8988T (cell line): ENCODE measurements at places on chromosomes 1 and 21.
A peak's percentile ranks its signal among the peaks of the same experiment; 100 is the strongest.

DNA sequence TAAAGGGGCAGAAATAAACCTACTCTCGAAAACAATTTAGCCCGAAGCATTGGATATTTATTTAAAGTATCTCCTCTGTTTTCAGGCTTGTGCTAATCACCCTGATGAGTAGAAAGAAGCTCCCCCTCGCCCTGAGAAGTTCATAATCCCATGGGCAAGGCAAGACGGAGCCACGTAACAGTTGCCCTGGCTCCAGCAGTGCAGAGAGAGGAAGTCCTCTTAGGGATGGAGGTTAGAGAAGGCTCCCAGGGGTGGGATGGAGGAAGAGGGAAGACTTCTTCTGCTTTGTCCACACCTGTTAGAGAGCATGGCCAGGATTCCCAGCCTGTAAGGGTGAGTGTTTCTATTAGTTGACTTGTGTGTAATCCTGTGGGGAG is 3.4 kb upstream of the GPR25 start:
- no peak for DNase-seq

- no peak for DNase-seq
These were observed 710.2 kb downstream of the AMY1C start for GRCh38 chr1:104459886-104460285.

DNA sequence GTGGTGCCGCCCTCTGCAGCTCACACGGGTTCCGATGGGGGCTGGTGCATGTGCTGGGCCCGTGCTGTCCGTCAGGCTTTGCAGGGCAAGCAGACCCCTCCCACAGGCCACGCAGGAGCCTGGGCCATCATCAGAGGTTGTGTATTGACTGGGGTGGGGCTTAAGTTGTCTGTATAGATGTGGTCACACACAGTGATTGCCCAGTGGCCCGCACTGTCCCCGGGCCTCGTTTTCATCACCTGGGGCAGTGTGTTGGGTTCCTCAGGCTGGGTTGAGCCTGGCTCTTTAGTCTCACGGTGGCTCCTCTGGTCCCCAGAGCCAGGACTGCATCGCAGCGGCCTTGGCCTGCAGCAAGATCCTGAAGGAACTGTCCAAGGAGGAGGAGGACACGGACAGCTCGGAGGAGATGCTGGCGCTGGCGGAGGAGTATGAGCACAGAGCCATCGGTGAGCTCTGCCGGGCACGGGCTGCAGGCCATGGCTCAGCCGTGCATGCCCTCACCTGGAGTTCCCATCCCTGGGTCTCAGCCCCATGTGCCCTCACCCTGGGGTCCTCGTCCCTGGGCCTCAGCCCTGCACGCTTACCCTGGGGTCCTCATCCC is 44.1 kb downstream of the TRPM2 start:
- no peak for DNase-seq

DNA sequence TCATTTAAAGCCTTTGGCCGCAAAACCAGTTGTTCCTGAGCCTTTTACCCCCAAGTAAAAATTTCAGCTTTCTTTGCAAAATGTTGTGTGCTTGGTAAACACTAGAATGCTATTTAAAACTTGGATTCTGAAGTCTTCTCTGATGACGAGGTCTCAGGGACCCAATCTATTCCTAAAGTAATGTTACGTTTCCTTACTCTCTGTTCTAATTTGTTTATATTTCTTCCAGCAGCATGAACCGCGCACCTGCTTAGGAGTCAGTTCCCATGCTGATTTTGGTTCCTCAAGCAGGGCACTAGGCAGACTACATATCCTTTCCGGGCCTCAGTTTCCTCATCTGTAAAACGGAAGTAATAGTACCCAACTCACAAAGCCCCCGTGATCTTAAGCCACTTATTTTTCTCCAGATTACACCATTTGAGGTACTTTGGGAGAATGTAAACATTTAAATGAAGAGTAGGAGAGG is 969 bp upstream of the ALDH4A1 start:
- no peak for DNase-seq

DNA sequence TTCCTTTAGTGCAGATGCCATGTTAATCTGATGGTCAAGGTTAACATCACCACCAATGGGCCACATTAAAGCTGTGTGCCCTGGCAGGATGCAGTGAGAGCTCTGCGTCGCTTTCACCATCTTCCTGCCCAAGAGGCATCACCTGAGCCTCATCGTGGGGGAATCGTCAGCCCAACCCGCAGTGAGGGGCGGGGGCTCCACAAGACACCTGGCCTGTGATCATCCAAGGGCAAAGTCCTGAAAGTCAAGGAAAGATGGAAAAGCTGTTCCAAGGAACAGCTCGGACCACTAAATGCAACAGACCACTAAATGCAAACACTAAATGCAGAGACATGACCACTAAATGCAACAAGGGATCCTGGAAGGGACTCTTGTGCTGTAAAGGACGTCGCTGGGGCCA is 49.9 kb downstream of the WDR4 start:
- no peak for DNase-seq

GRCh38 chr1:38005195-38006007 is at the start of gene FHL3:
Gene FHL3, minus strand, starts transcription at chr1:38005514. Its CDS starts 6,102 bp downstream, at chr1:37999412.
- peak; percentile 44 for DNase-seq

DNA sequence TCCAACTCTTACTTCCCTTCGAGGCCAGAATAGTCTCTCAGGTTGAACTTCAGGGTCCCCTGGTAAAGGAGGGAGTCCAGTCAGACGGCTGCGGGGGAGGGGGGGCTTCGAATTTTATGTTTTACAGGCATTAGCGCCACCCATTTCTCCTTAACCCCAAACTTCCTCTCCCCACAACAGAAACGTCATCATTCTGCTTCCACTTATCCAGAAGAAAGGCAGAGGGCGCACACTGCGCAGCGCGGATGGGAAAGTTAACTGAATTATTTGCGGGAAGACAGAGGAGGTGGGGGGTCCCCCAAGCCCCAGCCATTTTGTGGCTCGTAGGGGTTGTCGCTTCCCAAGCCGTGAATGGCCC is 529 bp upstream of the PRMT2 start:
- DNase-seq: no peak

GRCh38 chr1:5959667-5960230 is 32.5 kb downstream of the NPHP4 start:
- no peak for DNase-seq

DNA sequence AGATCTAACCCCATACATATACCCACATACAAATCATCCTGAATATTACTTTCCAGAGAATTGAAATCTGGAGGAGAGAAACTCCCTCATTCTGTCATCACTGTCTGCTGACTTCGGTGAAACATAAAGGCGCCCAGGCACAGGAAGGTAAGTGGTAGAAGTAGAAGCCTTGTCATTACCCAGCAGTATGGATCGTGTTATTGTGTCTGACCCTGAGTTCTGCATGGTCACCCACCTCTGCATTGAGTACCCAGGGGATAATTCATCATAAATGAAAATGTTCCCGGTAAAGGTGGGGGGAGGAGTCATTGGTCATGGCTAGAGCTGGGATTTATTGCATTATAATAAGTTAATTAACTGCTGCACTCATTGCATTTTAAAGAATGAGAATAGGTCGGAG is 342.6 kb upstream of the PKN2 start:
- no peak for DNase-seq

DNA sequence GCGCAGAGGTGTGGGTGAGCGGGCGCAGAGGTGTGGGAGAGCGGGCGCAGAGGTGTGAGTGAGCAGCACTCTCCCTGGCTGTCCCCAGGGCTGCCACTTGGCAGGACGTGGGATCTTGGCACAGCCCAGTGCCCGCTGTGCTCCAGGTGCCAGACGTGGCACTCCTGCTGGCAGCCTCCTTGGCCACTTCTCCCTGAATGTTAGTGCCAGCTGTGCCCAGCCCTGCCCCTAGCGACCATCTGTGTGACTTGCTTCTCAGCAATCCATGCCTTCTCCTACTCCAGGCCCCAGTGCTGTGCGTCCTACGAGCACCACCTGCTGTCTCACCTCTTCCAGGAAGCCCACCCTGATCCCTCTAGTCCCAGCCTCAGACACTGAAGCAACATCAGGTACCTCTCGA is 30.5 kb downstream of the KRTAP10-1 start:
- DNase-seq: peak; percentile 79

- DNase-seq: no peak
These were observed 25.6 kb downstream of the UBIAD1 start for GRCh38 chr1:11298390-11299224.

GRCh38 chr1:201766131-201766866 is 62.7 kb upstream of the IPO9 start:
- no peak for DNase-seq

DNA sequence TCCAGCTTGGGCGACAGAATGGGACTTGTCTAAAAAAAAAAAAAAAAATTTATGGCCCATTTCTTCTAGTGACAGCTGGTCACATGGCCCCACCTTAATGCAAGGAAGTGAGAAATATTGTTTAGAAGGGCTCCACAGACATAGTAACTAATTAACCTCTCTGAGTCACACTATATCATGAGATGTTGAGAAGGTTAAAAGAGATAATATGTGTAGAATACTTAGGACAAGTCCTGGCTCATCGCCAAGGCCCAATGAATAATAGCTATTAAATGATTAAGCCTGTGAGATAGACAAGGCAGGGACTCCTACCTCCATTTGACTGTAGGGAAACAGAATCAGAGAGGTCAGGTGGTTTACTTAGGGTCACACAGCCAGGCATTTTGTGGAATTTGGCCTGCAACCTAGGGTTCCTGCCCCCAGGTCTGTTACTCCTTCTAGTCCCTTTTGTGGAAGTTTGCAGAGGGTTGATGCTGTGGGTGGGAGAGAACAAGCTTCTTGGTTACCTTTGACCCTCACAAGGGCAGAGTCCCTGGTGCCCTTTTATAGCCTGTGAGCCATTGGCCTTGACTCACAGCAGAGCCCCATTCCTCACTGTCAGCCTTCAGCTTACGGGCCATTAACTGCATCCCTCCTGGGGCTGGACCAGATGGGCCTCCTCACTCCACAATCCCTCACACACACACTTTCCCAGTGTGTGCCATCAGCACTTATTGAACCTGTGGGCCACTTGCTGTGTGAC is 48.5 kb downstream of the OPRD1 start:
- DNase-seq: no peak

DNA sequence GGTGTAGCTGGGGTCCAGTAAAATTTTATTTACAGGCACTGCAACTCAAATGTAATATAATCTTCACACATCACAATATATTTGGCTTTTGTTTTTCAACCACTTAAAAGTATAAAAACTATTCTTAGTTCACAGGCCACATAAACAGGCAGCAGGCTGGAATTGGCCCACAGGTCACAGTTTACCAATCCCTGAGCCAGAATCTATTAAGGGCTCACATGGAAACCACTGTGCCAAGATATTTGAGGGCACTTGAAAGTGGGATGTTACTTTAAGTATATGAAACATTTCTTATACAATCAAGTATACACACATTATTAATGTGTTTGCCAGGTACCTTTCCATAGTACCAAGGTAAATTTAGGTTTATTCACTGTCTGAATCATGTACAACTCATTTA is 71.9 kb upstream of the PRDX6 start:
- DNase-seq: no peak

DNA sequence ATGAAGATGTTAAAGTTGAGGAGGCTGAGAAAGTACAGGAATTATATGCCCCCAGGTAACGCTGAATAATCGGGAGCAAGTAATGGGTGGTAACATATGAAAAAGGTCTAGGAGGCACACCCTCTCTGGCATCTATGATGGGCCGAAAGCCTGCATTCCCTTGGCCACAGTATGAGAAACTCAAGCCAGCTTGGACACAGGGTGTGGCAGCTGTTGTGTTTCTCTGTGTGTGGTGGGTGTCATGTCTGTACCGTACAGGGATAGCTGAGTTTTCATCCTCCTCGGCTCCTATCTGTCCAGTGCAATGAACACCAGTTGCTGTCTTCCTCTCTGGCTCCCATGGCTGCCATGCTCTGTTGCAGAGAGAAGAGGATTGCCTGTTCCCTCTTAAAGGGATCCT is 32.9 kb downstream of the NBPF3 start:
- no peak for DNase-seq

DNA sequence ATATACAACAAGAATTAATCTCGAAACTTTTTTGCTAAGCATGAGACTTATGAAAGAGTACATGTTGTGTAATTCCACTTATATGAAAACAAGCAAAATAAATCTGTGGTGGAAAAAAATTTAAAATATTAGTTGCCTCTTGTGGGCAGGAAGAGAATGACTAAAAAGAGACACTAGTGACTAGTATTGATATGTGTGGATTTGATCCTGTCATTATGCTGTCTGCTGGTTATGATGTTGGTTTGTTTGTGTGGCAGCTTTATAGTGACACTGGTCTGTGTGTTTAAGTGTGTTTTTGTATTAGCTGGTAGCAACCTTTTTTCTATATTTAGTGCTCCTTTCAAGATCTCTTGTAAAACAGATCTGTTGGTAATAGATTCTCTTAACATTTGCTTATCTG is 267.8 kb upstream of the NRIP1 start:
- no peak for DNase-seq

DNA sequence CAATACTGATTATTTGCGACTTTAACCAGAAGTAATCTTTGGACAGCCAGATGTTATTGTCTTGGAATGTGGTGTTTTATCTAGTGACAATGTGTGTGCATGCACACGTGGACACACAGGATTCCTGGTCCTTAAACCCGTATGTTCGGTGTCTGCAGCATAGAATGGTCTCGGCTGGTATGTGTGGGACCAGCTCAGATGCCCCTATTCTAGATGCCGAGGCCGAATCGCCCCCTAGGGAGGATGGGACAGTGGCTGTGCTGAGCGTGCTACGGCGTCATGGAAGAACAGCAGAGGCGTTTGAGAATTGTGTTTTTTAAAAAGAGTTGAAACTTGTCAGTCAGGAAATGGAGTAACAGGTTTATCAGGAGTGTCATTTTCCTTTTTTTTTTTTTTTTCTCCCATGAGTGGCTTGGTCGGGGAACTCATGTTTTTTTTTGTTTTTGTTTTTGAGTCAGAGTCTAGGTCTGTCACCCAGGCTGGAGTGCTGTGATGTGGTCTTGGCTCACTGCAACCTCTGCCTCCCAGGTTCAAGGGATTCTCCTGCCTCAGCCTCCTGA is 30.1 kb downstream of the SKI start:
- DNase-seq: no peak

DNA sequence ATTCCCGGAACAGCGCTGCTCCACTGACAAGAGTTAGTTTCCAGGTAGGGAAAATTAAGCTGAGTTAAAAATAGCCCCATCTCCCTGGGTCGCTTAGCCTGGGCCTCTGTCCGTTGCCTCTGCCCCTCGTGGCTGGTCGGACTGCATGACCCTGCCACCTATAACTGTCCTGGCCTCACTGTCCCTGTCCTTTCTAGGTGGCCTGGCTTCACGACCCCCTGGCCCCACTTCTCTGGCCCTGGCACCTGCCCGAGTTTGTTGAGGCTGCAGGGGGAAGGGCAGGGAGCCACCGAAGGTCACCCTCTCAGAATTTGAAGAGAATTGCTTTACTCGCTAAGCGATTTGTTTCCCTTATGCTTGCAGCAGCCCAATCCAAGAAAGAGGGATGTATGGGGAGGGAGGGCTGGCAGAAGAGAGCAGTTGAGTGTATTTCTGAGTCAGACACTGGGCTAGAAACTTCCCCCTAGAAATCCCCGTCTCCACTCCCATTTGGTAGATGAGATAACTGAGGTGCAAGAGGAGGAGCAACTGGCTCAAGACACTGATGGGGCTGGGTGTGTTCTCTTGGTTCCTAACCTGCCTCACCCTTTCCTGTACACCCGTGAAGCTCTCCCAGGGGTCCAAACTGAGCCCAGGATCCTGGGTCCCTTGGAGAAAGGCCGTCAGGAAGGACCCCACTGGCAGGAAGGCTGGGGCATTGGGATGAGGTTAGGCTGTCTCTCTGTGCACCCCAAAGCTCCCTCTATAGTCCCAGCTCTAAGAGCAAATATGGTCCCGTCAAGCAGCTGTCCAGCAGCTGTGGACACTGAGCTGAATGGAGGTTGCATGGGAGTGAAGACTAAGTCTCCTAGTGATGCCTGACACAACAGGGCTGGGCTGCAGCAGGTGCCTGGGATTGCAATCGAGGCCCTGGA is 2.9 kb upstream of the EDN2 start:
- no peak for DNase-seq
